ENCODE measurements at places on chromosomes 1 and 21.
A peak's percentile ranks its signal among the peaks of the same experiment; 100 is the strongest.

DNA sequence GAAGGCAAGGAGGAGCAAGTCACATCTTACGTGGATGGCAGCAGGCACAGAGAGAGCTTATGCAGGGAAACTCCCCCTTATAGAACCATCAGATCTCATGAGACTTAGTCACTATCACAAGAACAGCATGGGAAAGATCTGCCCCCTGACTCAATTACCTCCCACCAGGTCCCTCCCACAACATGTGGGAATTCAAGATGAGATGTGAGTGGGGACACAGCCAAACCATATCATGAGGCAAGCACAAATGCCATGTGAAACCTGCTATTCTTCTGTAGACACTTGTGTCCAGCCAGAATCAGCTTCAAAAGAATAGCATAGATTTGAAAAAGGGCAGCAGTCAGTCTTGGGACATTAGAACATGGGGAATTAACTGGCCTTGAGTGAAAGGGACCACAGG is 32.2 kb upstream of the UBE2U start:
- DNase-seq, result no peak

- no peak for DNase-seq
Measured at GRCh38 chr1:33640114-33640660, 167.7 kb downstream of the ZSCAN20 start.

DNA sequence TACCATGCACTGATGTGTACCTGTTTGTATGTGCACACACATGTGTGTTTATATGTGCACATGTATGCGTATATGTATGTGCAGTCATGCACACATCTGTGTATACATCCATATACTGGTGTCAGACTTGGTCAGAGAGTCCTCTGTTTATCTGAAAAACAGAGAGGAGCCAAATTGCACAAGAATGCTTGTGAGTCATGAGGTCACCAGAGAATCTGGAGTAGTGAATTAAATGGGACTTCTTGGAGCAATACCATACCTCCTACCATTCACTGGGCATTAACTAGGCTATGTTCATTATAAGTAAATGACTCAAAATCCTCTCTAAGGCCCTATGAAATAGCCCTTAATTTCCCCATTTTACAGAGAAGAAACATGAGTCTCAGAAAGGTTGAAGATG is 272.1 kb upstream of the C1orf87 start:
- no peak for DNase-seq

DNA sequence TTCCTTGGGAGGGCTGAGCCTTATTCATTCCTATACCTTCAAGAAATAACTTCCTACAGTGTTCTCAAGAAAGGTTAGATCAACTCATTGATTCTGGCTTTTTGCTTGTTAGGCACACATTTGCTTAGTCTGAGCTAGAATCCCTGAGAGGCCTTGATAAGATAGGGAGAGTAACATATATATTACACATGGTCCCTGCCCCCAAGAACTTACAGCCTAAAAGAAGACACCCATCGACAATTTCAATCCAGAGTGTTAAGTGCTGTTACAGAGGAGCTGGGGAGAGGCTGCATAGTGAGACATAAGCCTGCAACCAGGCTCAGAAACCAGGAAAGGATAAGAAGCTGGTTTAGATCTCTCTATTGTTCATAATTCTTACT is 68.7 kb downstream of the PLPP3 start:
- no peak for DNase-seq

DNA sequence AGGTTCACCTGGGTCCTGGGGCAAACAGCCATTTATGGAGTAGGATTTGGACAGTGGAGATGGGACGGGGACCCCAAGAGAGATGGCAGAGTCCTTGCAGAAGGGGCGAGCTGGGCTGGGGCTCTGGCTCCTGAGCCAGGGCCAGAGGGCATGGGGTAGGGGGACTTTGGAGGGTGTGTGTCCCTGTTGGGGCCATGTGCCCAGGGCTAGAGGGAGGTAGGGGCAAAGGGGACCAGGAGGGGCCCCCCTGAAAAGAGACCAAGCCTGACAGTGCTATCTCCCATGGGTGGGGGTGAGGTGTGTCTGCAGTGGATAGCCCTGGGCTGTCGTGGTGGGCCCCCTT is 92.3 kb downstream of the TRIM11 start:
- DNase-seq, result no peak

DNA sequence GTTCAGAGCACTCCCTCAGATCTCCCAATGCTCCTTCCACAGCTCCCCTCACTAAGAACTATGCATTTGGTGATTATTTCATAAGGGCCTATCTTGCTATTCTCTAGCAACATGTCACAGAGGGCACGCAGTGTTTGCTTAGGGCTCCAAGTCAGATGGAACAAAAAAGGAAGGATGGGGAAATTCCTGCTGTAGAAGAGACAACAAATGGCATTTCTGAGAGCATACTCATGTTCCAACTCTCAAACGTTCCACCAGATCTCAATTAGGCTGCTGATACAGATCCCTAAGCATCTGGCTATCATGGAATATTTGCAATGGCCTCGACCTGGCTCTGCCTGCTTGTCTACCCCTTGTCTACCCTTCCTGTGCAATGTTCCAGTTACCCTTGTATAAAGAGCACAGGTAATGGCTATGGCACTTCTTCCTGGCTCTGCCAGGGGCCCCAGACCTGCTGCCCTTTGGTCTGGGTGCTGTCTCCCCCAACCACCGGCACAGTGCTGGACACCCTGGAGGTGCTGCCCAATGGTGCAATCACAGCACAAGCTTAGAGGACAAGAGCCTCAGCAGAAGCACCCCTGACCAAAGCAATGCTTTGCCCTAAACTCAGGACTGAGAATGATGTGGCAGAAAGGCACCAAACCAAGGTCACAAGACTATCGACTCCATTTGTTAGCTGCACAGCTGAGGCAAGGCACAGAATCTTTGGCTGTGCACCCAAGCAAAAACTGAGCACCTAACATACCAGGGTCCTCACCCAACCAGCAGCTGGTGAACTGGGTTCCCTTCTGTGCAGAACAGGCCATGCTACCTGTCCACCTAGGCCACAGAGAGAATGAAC is 3.6 kb downstream of the PARP1 start:
- no peak for DNase-seq

GRCh38 chr1:175758601-175759000 is 15.2 kb upstream of the TNR start:
- no peak for DNase-seq

DNA sequence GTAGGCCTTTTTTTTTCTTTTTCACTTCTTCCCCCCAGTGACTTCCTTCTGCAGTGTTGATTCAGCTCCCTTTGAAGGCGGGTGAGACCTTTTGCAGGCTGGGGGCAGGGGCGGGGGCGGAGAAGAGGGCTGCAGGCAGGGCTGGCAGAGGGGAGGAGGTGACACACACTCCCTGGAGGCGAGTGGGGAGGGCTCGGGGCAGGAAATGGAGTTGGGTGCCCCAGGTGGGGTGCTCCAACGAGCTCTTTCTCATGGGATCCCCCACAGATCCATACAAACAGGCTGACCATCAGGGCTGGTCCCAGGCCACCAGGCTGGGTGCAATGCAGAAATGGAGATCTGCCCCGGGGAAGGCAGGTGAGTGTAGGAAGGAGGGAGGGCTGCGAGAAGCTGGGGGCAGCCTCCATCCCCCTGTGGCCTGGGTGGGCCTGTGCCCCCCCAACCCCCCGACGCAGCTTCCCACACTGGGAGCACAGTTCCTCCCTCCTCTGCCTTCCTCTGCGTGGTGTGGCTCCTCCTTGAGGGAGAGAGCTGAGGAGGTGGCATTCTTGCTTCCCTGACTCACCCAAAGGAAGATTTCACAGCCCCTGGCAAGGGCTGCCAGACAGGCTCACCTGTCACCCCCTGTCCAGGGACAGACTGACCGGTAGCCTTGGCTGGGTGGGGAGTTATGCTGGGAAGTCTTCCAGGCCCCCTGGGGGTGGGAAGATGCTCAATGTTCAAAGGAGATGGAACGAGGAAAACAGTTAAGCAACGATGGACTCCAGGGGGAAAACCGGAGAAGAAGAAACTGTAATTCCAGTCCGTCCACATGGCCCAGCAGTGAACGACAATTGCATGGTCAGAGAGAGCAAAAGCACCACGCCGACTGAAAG is 7.1 kb upstream of the ITGB2 start:
- DNase-seq, result peak; percentile 68

DNA sequence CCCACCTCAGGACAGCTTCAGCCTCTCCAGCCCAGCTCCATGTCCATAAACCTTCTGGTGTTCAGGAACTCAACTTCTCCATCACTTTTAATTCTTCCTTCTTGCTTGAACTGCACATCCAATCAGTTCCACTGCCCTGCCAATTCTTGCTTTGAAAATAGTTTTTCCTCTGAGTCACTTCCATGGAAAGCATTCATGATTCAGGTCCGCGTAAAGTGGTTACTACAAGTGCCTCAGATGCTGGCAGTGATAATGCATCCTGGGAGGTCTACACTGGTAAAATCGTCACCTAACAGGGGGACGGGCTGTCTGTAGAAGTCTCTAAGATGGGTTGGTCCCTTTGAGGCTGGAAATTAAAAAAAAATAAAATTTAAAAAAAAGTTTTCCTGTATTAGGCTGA is 25.9 kb upstream of the RCAN1 start:
- DNase-seq, result no peak

- DNase-seq, result no peak
Measured at GRCh38 chr1:111976332-111976731, 13.1 kb downstream of the KCND3 start.

GRCh38 chr21:37224861-37225839 is 42.0 kb downstream of the VPS26C start:
- DNase-seq, result peak; percentile 52

GRCh38 chr1:189939967-189940366 is 537.7 kb downstream of the BRINP3 start:
- no peak for DNase-seq

DNA sequence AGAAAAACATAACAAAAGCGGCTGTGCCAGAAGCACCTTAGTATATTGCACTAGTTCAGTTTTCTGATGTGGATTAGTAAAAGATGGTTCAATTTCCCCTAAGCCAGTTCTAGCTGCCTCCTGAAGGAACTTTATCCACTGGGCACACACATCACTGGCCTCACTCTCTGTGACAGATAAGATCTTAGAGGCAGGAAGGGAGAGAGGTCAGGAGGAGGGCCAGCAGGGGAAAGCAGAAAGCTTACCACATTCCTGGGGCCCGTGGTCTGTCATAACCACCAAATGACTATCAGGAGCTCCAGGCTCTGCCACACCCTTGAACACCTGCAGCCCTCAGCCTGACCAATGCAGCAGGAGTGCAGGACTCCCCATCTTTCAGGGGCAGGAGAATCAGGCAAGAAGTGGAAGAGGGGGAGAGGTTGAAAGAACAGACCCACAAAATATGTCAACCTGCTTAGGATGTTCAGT is 37.8 kb downstream of the LRRC71 start:
- no peak for DNase-seq

DNA sequence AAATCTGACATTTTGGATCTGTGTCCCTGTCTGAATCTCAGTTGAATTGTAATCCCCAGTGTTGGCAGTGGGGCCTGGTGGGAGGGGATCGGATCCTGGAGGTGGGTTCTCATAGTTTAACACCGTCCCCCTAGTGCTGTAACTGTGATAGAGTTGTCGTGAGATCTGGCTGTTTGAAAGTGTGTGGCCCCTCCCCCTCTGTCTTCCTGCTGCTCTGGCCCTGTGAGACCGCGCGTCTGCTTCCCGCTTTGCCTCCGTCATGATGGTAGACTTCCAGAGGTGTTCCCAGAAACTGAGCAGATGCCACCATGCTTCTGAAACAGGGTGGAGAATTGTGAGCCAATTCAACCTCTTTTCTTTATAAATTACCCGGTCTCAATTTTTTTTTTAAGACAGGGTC is 25.0 kb downstream of the AGPAT3 start:
- DNase-seq, result no peak

DNA sequence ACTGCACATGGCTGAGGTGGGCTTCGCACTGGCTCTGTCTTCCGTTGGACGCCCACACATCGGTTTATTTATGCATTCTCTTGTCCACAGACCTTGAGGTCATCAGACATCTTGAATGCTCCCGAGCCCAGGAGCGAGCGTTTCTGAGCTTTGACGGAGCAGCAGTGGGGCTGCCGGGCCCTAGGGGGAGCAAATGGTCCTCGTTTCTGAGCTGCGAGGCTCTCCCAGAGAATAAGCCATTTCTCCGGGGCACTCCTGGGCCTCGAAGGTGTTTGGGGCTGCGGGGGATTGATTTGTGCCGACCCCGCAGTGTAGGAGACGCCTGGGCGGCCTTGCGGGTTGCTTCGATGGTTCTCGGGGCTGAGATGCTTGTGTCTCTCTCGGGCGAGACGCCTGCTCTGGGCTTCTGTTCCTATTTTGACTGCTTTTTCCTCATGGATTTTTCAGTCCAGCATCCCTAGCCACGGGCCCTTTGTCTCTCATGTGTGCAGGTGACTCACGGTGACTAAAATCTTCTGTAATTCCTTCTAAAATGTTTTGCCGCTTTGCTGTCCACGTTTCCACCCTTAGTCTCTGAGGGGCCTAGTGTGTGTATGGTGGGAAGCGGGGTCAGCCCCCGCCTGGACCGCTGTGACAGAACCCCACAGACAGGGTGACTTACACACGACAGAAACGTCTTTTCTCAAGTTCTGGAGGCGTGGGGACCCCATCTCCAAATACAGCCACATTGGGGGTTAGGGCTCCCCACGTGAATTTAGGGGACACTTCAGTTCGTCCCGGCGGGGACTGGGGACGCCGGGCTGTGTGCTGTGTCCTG is 62.1 kb downstream of the FAAP20 start:
- no peak for DNase-seq

- peak; percentile 12 for DNase-seq
Measured at GRCh38 chr1:167544447-167545093, 9.0 kb downstream of the CREG1 start.

DNA sequence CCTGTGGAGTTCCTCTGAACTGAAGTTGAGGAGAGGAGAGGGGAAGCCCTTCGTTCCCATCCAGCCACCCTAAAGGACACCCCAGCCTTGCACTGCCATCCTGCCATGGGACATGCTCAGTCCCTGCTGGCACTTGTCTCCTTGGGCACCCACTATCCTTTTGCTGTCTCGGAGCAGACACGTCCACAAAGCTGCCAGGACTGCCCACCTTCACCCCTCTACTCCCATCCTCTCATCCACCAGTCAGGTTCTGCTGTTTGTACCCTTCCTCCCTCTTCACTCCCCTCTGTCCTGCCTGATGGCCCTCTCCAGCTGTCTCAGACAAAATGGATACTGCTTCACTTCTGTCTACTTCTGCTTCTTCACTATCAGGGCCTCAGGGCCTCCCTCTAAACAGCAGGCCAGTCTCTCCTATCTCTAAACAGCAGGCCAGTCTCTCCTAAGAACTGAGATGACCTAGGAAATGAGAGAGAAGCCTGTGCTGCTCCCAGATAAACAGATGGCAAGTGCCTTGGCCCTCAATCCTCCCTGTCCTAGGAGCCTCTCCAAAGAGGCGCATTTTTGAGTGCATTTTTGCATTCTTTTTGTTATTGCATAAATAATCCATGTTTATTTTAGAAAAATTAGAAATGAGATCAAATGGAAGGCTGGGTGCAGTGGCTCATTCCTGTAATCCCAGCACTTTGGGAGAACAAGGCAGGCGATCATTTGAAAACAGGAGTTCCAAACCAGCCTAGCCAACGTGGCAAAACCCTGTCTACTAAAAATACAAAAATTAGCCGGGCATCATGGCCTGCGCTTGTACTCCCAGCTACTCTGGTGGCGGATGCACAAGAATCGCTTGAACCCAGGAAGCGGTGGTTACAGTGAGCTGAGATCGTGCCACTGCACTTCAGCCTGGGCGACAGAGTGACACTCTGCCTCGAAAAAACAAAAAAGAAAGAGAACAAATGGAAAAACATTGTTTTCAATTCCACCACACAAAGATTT is 4.4 kb upstream of the PYCR2 start:
- no peak for DNase-seq

All from activated T-helper 1 cell treated with anti-CD3 and anti-CD28 coated beads, Interleukin-12 subunit alpha, Interleukin-12 subunit beta, Interleukin-2, Interleukin-4 antibody, amounts not matched to agents 30 ng/mL and 10 ng/mL and 1 ng/mL, durations not matched to agents 14 hours and 24 hours and 36 hours (primary cell).